Stomach (tissue), 19 donors: ENCODE measurements at places on chromosomes 4 and X. TPM values are rescaled to one million over a fixed set of nuclear protein-coding genes. Genes with fewer than 3 reads are reported as not detected.

DNA sequence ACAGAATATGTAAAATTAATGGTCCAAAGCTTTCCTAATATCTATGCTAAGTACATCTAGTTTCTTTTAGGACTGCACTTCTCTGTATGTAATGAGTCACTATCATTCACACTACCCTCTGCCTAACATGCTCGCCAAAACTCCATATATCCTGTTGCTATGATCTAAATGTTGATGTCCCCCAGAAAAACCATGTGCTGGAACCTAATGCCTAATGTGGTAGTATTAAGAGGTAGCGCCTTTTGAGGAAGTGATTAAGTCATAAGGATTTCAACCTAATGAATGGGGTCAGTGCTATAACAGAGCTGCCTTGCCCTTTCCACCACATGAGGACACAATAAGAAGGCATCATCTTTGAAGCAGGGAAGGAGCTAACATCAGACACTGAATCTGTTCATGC is 34.9 kb upstream of the NFKB1 start:
- DNase-seq = no peak

DNA sequence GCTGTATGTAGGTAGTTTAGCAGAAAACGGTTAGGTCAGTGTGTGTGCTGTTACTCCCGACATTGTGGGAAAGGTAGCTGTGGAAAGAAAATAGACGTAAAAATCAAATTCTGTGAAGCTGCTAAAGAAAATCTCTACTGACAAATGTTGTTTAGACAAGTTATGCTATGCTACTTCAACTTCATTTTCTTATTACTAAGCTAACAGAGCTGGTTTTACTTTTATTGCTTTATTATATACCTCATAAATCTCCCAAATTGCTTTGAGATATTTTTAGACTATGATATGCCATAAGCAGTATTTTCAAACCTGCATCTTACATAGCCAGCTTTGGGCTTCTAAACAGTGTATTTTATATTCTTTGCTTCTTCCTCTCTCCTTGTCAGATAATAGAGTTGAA is 108.2 kb upstream of the PACRGL start:
- no peak for DNase-seq

Gene TCEAL6
- not detected for total RNA-seq

DNA sequence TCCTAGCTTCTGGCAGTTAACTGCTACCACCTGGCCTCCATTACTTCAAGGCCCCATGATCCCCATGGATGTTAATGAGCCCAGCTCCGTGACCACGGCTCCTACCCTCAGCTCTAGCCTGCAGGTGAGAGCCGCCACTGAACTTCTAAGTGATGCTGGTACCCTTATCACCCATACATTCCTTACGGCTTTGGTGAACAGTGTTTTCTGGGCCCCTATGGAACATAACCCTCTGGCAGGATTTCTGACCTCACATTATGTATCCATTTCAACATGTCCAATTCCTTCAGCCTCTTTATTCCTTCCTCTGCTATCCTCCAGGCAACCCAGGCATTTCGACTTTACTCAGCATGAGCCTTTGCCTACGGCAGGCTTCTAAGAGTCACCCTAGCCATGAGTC is 24.6 kb downstream of the PAGE4 start:
- no peak for DNase-seq

GRCh38 chrX:140664939-140665338 is 44.6 kb upstream of the LINC00632 start:
- peak; percentile 50 for DNase-seq

- no peak for DNase-seq
These were observed 8.8 kb downstream of the HTT-AS start for GRCh38 chr4:3065551-3065950.

DNA sequence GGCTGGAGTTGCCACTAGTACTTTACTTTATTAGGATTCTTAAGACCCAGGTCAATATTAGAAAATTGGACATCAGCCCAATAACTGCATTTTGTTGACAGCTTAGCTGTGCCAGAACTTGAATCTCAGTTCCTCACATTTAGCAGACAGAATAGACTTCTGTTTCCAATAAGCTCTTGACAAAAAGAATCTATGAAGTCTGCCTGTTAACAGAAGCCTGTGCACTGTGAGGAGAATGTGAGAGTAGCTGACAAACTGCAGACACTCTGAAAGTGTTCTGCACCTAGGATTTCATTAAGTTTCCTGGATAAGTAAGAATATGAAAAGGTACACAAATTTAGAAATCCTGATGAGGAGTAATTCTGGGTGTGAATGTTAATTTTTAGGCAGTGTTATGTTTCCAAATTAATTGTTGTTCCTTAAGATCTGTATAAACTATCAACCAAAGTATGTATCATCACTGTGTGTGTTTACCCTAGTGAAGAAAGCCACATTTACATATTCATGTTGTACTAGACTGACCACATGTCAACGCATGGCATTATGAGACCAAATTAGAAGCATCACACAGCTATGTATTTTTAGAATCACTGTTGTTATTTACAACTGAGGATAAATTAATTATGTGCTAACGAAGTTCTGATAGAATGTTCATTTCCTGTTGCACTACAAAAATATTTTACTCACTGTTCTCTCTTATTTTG is 756.4 kb upstream of the IGFBP7 start:
- DNase-seq = no peak

Gene VCX3B
- not detected for total RNA-seq

DNA sequence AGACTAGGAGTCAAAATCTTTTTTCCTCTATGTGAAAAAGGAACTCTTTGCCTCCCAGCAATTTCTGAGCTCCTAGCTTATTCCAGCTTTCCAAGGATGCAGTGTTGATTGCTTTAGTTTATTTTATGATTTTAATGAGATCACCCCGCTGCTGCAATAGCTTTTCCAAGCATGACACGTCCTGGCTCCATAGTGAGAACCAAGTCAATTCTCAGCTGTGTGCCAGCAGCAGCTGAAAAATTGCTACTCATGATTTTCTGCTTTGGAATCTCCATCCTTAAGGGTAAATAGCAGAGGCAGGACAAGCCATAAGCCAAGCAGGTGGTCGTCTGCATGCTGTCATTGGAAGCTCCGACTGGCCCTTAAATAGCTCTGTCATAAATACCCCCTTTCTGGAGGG is 64.5 kb downstream of the FTHL17 start:
- DNase-seq = no peak

DNA sequence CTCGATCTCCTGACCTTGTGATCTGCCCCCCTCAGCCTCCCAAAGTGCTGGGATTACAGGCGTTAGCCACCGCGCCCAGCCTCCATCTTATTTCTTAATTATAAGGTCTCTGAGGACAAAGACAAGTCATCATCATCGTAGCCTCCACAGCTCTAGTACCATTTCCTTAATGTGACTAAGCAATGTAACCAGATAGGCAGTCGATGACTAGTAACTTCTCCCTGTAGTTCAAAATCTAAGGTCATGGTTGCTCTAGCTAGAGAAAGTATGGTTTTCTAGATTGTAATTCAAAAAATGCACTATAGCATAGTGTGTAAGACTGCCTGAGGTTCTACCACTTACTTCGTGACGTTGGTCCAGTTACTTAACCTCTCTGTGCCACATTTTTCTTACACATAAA is 6.9 kb downstream of the SLC39A8 start:
- no peak for DNase-seq

GRCh38 chrX:22134681-22135080 is 102.6 kb downstream of the PHEX start:
- DNase-seq = no peak

DNA sequence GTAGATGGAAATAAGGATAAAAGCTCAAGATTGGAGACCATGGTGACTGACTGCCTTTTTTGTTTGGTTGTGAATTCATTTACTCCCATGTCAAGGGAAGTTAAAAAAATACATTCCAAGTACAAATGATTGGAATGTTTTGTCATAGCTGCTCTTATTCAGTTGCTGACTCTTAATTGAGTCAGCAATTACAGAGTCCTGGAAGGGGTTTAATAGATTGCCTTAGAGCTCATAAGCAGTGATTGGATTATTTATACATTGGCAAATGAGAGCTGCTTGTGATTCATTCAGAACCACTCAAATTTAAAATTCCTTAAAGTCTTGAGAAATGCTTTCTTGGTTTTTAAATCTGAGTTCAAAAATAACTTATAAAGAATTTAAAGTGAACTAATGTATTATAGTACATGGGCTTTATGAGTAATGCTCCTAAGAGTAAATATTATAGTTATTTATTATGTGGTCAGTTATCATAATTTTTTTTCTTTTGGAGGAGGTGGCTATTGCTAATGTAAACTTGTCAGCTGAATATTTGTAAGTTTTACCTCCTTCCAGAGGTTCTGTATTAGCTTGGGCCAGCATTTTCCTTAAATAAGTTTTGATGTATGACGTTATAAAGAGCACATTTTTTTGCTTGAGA is 13.6 kb downstream of the JADE1 start:
- no peak for DNase-seq

Gene GPRASP3
- 7.3 TPM for total RNA-seq

- DNase-seq = no peak
These were observed 17.3 kb downstream of the SUV39H1 start for GRCh38 chrX:48713847-48714246.

- no peak for DNase-seq
These were observed 97.6 kb upstream of the MAML3 start for GRCh38 chr4:140251571-140251970.

DNA sequence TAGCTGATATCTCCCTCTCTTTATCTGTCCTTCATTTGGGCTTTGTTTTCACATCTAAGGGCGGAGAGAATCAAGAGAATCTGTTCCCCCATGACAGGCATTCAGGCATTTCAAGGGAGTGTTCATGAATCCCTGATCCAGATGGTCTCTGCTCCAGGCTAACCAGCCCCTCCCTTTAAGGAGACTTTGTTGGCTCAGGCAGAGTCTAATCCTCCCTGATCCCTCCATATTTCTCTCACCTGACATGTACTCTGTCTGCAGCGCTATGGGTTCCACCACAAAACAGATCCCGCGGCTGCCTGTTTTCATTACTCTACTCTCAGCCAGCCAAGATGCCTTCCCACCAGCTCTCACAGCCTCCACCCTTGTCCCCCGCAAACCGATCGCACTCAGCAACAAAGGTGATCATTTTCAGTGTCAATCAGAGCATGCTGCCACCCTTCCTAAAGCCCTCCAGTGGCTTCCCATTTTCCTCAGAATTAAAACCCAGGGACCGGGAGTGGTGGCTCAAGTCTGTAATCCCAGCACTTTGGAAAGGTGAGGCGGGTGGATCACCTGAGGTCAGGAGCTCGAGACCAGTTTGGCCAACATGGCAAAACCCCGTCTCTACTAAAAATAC is 30.3 kb upstream of the SLC2A9 start:
- DNase-seq = no peak

DNA sequence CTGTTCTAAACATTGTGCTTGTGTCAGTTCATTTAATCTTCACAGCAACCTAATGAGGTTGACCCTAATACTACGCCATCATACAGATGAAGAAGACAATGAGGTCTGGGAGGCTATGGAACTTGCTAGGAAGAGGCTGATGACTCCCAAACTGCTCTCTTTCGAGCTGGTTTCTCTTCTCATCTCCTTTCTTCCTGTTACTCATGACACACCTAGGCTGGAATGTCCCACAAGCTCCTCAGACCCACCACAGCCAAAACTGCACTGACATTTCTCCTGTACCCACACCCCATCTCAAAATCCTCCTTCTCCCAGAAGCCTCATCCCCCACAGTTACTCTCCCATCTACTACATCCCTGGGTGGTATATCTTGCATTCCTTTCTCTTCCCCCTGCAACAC is 27.4 kb upstream of the PJA1 start:
- no peak for DNase-seq

DNA sequence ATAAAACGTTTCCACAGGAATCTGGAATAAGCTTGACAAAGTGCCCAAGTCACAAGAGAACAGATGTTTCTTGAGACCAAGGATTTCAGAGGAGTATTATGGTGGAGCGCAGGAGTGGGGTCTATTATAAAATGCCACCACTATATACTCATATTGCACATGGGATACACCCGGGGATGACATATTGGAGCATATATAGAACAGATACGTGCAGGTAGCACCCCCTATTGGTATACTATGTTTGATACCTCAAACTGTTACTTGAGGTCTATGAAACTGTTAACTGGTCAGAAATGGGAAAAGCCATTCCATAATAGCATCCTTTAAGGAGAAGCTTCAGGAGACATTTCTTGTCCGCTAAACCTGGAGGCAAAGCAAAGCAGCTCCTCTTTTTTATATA is 86.0 kb downstream of the PCYT1B start:
- no peak for DNase-seq

Gene NPFFR2
- total RNA-seq = 0.29 TPM

DNA sequence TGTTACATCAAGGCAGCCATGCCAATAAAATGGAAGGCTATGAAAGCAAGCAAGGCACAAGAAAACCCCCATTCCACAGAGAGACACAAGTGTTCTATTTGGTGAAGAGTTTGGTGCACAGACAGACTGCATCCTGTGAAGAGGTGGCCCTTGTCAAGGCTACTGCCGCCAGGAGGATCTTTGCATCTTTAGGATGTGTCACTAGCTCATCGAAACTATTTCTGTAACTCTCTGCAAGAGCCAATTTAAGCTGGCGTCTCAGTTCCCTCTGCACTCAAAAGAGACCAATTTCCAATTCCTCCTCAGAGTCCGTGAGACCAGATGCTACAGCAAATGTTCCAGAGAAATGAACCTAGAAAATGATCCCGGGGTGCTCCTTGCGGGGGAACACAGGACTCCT is 91.0 kb downstream of the PHKA2 start:
- DNase-seq = no peak

Gene AMBN
- total RNA-seq = not detected

Gene DCTD
- 11.7 TPM for total RNA-seq

DNA sequence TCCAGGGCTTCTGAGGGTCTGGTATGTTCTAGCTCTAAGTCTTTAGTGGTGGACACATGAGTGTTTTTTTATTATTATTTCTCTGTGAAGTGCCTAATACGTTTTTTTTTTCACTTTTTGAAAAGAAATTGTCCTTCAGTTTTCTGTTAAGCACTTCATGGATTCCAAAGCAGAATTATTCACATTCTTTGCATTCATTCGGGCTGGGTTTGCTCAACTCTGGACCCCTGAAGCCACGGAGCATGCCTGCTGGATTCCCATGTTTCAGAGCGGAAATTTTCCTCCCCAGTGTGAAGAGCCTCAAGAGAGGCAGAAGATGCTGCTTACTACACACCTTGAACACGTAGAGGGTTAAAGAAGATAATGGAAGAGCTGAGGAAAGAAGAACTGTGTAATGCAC is 107.5 kb downstream of the EGF start:
- DNase-seq = no peak

Gene NAA11
- total RNA-seq = not detected

- DNase-seq = peak; percentile 66
These were observed 11.7 kb upstream of the STATH start for GRCh38 chr4:69984030-69984443.

- no peak for DNase-seq
These were observed 96.9 kb downstream of the NHS start for GRCh38 chrX:17471861-17472260.

Gene CSAG3
- not detected for total RNA-seq

Gene MAMLD1
- 1.2 TPM for total RNA-seq

- no peak for DNase-seq
These were observed 383.5 kb downstream of the KLHL4 start for GRCh38 chrX:87901060-87901459.

Gene AVPR2
- total RNA-seq = not detected

DNA sequence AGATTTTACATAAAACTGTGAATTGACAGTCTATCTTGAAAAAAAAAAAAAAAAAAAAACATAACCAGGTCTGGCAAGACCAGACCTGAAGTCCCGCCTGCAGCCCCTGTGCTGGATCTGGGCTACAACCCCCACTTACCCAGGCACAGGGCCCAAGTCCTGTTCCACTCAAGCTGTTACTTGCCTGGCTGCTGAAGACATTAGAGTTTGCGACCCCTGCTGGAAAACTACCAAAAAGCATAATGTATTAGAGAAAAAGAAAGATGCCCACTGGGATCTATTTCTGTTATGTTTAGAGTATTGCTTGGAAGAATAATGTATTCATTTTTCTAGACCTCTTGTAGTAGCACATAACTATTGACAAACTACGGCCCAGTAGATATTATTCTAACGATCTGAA is 4.7 kb downstream of the HS3ST1 start:
- no peak for DNase-seq

Gene ARX
- 0.29 TPM for total RNA-seq
